H54 (cell line): ENCODE measurements at places on chromosomes 12 and 14.

GRCh38 chr12:95858451-95859343, at the start of gene SNRPF:
Gene SNRPF (plus strand): TSS chr12:95858952. CDS start chr12:95859074, 122 bp downstream.
- peak; percentile 95 for DNase-seq

GRCh38 chr14:76430017-76430416, 54.1 kb downstream of the ESRRB start:
- no peak for DNase-seq

- DNase-seq: no peak
Observed at GRCh38 chr12:28086521-28087155, 103.6 kb upstream of the CCDC91 start.

DNA sequence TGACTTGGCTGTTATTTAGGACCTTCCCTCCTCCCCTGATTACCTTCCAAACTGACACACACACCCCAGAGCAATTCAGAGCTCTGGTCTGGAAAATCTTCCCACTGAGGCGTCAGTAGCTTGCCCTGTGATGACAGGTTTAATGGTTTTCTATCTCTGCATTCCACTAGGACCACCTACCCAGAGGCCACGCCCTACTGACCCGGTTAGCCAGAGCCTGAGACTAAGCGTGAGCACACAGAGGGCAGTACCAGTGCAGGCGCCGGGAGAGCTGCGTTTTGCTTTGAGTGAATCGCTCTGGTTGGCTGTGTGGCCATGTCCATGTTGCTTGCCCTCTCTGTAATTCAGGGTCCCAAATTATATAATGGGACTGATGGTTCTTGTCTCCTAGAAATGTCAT, 36.2 kb upstream of the ATP2A2 start:
- DNase-seq: no peak

DNA sequence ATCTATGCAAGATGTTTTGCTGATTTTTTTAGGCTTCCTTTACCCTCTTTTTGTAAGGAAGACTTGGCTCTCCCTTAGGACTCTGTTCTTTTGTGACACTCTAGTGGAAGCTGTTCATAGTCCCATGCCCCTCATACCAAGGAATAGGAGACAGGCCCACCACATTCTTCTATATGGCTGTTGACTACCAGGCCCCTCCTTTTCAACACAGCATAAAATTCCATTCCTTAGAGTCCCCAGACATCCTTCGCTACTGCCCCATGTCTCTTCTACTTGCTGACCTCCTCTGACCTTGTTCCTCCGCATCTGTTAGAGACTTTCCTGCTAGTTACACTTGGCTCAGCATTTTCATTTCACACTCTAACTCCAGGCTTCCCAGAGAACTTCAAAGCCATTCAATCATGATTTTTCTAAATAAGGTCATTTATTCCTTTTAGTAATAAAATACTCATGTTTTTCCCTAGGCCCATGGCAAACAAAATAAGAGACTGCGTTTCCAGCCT, 9.7 kb downstream of the PIK3C2G start:
- no peak for DNase-seq

GRCh38 chr12:72037006-72037795, 98.6 kb downstream of the TPH2 start:
- DNase-seq: no peak

GRCh38 chr12:22626406-22626805, 1.4 kb downstream of the ETNK1 start:
- no peak for DNase-seq

- no peak for DNase-seq
Observed at GRCh38 chr12:97425380-97425779, 37.2 kb upstream of the RMST start.

DNA sequence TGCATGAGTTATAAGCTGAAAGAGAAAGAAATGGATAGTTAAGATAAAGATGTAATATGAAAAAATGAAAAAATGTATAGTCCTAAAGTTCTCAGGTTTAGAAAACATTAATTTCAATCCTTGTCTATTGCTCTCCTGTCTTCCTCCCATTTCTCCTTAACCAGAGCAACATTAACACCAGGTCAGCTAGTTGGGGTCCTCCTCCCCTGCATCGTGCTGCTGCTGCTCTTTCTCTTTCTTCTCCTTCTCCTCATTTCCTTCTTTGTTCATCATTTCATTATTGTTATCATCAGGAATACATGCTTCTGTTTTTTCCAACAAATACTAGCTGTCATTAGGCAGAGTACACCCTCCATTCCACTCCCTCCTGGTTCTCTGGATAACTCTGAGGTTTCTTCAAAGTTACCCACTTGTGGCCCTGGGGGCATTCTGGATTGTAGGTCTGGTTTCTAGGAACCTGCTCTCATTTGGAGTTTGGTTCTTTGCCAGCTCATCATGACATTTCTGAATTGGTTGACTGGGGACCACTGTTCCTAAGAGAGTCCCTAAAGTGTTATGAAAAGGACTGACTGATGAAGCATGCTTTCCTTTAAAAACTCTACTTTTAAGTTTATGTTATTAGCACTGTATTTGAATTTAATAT, 17.0 kb downstream of the ACSS3 start:
- no peak for DNase-seq

- no peak for DNase-seq
Observed at GRCh38 chr12:19576506-19577280, 137.4 kb downstream of the AEBP2 start.

DNA sequence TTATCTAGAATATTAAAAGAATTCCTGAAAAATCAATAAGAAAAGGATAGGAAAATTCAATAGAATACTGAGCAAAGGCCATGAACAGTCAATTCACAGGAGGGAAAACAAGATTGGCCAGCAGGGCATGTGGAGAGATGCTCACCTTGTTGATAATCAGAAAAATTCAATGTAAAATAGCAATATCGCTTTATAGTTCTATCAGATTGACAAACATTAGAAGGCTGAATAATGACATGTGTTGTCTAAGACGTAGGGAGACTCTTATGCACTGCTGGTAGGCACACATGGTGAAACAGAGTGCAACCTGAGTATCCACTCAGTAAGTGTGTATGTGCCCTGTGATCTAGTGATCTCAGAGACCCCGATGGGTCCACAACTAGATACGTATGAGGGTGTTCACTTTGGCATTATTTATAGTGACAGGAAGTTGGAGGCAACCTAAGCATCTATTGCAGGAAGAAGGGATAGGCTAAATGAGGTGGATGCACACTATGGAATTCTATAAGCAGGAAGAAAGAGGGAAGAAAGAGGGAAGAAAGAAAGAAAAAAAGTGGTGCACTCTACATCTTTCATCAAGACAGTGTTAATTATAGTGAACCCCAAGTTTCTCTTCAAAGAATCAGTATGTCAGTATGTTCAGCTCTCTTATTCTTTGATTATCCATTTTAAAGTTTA, 3.8 kb upstream of the ANKRD33 start:
- DNase-seq: no peak

DNA sequence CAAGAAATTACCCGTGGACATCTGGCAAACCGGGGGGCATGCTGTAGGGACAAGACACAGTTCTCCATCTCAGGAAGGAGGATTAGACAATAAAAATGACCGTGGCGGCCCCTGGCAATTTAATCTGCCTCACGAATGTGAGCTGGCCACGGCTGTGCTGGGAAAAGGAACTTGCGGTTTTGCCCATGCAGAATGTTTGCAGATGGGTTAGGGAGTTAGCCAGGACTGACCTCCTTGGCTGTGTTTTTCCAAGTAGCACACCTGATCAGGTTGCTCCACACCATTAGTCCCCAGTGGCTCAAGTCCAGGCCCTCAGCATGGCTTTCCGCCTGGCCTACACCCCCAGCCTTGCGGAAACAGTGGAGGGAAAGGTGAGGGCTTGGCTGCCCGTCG, 20.8 kb downstream of the TPCN1 start:
- DNase-seq: no peak

- no peak for DNase-seq
Observed at GRCh38 chr12:94872971-94873733, 130.3 kb downstream of the NDUFA12 start.

DNA sequence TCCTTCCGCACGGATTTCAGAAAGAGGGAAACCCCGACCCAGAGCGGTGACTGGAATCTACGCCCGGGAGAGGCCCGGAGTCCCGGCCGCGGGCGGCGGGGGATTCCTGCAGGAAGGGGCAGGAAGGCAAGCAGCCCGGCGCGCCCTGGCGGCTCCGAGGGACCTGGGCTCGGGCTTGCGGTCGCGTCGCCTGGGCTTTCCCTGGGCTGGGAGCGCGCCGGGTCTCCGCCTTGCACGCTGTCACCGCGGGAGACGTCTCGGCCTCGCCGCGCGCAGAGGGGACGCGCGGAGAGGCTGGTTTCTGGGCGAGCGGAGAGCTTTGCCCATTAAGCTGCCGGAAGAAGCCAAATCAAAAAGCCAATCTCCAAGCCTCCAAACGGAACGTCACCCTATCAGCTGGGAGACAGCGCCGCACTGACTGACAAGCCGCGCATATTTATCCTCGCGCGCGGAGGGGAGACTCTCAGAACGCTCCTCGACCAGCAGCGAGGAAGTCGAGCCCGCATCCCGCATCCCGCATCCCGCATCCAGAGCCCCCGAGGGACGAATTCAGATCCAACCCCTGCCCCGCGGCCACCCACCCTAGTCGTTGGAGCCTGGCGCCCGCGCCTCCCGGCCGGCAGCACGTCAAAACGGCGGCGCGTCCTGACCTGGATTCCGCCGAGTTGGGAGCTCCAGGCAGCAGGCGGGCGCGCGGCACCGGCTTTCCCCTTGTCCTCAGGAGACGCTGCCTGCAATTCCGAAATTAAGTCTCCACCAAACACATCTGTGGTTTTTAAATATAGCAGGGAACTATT, at the start of gene SLC8A3:
TSS of gene SLC8A3 (minus strand) at position 293 of the 797 bp plus-strand sequence. CDS start 20,529 bp downstream, outside the sequence.
- DNase-seq: no peak

GRCh38 chr14:66288511-66288910, 197.7 kb upstream of the CCDC196 start:
- no peak for DNase-seq

- no peak for DNase-seq
Observed at GRCh38 chr12:16658699-16659098, 52.7 kb upstream of the LMO3 start.

- DNase-seq: no peak
Observed at GRCh38 chr14:104863923-104864266, 1.2 kb upstream of the CEP170B start.

DNA sequence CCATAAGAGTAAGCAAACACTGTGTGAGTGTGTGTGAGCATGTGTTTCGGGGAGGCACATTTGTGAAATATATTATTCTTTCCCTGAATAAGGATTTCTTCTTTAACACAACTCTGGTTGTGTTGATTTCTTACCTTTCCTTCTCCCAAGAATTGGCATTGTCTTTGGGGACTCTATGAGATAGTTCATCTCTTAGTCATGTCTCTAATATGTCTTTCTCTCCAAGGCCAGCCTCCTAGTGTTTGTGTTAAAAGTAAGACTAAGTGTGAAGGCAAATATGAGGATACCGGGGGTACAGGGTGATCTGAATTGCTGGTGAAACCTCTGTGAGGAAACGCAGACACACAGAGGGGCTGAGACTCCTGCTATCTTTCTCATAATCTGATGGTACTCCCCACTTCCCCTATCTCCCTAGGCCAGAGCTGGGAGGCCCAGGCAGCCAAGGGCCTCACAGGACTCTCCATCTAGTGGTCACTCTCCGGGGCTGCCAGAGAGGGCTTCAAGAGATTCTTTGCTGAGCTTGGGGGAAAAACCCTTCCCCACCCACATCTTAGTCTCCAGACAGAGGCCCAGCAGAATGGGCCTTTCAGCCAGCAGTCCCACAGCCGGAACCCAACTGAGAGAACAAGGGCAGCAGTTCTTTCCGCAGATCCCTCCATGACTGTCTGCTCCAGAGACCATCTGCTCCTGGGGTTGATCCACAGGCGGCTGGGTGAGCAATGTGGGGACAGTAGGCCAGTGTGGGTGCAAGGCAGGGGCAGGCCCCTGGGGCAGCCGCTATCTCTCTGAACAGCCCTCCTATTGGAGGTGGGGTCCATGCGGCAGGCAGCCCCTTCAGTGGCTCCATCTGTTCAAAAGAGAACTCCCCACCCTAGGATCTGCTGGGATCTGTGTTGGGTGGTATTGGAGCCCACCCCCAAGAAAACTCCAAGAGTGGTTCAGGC, 5.8 kb upstream of the HOXC12 start:
- no peak for DNase-seq

DNA sequence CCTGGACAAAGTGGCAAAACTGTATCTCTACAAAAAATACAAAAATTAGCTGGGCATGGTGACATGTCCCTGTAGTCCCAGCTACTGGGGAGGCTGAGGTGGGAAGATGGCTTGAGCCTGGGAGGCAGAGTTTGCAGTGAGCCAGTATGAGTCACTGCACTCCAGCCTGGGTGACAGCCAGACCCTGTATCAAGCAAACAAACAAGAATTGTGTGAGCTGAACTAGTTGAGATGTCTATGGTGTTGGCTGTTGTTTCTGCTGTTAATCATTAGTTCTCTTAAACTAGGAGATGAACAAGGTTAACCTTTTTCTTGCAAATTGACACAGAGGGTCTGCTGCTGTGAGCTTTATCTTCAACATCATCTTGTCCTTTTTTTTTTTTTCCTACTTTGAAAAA, 23.6 kb downstream of the RASSF3 start:
- DNase-seq: no peak

DNA sequence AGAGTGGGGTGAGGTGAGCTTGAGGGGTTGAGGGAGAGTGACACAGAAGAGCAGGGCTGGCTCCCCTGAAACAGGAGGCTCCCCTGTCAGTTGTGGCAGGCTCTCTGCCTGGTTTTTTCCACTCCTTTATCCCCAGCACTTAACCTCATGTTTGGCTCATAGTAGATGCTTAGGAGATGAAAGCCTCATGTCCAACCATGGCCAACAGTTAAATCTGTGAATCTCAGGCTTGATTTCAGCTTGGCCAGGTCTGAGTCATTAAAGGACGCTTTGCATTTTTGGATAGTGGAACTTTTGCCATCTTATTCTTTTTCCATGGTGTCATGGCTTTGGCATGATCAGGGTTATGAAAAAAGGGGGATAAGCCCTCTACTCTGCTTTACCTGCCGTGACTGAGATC, 117.2 kb downstream of the CACNA1C start:
- DNase-seq: no peak

DNA sequence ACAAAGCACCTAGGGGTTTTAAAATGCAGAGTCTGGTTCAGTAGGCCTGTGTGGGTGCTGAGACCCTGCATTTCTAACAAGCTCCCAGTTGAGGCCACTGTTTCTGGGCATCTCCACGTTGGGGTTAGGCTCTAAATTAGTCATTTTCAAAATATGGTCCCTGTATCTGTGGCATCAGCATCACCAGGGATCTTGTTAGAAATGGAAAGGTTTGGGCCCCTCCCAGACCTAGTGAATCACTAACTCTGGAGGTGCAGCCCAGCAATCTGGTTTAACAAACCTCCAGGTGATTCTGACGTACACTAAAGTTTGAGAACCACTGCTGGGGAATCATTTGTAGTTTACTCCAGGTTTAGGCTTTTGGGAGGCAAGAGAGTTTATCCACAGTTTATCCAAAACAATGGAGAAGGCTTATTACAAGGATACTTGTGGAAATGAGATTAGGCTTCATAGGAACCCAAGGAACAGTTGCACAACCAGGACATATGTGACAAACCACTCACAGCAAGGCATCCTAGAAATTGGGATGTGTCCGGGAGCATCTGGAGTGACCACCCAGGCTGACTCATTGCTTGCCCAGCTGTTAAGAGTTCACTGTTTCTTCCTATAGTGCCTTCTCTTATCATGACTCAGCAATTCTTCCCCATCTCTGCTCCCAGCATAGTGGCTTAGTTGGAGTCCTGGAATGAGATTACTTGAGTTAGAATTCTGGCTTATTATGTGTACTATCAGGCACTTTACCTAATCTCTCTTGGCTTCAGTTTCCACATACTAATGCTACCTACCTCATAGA, 71.6 kb upstream of the STXBP6 start:
- peak; percentile 17 for DNase-seq
